GM12892 (cell line): ENCODE measurements at places on chromosomes 7 and 10.

- DNase-seq, result no peak
These were observed 106.0 kb upstream of the ZNF32 start for GRCh38 chr10:43754569-43755260.

DNA sequence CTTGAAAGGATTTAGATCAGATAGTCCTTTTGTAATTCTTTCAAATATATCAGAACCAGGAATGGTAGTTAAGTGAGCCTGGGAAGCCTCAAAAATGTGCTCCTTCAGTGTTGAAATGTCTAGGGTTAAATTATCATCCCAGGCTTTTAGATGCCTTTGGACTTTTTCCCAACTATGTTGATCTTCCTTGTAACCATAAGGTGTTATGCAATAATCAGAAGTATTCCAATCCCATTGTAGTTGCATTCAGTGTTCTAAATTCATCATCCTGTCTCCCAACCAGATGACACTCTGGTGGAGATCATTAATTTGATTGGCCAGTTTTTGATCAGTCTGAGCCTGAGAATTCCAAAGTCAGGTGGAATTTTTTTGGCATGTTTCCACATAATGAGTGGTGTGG, 35.1 kb upstream of the AKR1C2 start:
- DNase-seq, result no peak

DNA sequence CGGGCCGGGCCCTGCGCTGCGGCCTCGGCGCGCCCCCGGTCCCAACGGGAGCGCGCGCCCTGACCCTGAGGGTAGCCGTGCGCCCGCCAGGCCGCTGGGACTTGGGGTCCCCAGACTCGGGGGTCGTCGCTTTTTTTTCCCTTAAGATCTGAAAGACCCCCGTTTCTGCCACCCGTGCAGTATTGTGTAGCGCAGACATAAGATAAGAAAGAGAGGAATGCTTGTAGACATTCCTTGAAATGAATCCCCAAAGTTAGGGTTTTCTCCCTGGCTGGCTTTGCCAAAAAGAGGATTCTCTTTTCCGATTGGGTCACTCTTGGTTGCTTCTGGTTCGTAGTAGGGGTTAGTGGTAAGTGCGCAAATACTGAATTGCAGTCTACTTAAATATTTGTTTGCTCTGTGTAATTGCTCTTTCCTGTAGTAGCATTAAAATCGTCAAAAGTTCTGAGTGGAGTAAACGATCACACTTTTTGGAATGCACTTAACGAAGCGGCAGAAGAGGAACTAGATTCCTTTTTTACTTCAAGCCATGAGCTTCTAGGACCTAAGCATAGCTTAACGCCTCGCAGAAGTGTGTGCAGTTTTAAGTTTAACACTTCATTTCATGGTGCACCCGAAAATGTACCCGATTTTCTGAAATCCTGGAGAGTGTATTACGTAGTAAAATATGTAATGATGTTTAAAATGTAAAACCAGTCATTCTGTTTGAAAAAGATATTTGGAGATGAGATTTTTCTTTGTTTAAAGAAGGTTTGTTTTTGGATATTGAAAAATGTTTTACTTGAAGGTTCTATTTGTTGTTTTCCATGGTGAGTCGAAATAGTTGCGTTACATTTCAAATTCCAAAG, 1.3 kb downstream of the CUL1 start:
- DNase-seq, result no peak

- DNase-seq, result no peak
These were observed 103.4 kb upstream of the SEMA3D start for GRCh38 chr7:85290269-85290668.

GRCh38 chr7:45108863-45109262, 2.6 kb downstream of the TBRG4 start:
- no peak for DNase-seq

- no peak for DNase-seq
These were observed 2.4 kb upstream of the INPP5A start for GRCh38 chr10:132535065-132535651.

GRCh38 chr7:46494028-46494427, 573.0 kb upstream of the IGFBP3 start:
- no peak for DNase-seq
